Ammon's horn (tissue), 1 donor: ENCODE measurements at places on chromosomes 7 and 10.

DNA sequence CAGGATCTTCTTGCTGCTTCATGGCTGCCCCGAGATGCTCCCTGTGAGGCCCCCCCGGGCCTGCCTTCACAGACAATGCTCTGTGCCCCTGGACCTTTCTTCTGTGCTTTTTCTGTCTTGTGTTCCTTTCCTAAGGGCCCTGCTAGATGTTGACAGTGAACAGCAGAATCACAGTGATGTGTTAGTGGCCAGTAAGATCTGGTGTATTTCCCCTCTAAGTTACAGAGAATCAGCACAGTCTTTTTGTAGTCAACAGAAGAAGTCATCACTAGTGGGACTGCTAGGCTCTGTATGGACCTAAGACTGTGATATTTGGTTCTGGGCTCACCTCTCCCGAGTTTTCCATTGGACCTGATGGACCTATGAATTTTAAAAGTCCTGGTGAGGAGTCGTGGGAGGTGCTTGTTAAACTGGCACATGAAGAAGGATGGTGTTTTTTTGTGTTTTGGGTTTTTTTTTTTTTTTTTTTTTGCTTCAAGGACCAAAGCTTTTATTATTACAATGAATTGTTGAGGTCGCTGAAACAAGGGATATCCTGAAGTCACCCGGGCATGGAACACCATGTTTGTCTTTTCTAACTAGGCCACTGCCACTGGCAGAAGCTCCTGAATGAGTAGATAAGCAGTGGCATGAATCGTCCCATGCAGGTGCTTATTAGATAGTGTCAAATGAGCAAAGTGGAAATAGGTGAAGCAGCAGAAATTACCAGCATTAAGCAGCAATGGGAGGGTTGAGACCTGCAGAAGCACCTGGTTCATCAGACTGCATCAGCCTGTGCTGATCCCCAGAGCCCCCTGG lies 194.8 kb downstream of the CELF2 start:
- DNase-seq: no peak

- no peak for DNase-seq
Observed at GRCh38 chr10:21757185-21757901, 223.3 kb downstream of the MLLT10 start.

DNA sequence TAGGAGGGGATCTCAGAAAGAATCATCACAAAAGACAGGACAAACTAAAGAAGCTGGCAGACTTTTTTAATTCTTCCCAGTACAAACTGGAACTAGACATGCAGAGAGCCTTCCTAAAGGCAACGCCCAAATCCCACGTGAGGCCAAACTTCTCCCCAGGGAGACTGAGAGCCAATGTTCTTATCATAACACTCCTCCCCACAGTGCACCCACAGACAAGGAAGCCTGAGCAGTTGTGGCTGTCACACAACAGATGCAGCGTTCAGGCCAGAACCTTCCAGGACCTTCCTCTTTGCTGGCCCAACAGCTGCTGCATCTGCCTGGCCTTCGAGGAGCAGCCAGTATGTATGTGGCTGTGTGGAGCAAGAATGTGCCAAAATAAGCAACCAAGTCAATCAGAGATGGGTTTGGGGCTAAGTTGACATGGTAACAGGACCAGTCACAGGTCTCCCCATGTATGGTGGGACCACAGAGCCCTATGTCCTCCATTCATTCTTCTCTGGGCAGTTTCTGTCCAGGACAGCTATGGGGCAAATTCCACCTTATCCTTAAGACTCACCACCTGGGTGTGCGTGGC lies 34.9 kb downstream of the SRPK2 start:
- DNase-seq: peak; percentile 33

- DNase-seq: no peak
Observed at GRCh38 chr10:128729910-128730420, 603.7 kb upstream of the MKI67 start.

- no peak for DNase-seq
Observed at GRCh38 chr7:6167587-6168476, 104.6 kb downstream of the CYTH3 start.

DNA sequence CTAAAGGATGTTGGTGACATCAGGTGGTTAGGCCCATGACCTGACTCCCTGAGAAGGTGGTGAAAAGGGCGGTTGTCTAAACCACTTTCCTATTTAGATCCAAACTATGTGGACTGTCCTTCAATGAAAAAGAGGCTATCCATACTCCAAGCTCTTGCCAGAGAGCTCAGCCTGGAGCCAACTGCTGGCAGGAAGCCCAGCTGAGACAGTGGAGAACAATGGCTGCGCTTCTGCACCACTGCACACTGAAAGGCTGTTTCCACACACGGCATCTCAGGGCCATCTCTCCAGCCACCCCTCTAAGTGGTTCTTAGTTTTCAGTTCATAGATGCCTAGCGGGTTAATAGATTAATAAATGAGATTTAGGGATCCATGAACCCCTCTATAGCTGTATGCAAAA lies 488.8 kb upstream of the ZMIZ1 start:
- peak; percentile 94 for DNase-seq

DNA sequence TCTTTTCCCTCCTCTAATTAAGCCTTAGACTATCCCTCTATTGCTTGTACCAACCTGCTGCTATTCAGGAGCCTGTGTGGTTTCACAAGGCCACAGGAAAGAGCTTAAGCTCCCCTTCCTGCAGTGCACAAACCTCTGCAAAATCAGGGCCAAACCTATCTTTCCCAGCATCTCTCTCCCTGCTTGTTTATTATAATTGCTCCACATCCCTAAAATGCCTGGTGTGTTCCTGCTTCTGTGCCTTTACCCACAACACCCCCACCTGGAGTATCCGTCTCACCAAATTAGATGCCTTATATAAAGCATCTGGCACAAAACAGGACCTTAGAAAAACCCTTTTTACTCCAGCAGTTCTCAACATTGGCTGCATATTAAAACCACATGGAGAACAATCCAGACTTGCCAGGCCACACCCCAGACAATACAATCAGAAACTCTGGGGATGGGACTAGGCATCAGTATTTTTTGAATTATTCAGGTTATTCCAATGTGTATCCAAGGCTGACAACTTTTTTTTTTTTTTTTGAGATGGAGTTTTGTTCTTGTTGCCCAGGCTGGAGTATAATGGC lies 16.7 kb downstream of the SEC31B start:
- DNase-seq: no peak

DNA sequence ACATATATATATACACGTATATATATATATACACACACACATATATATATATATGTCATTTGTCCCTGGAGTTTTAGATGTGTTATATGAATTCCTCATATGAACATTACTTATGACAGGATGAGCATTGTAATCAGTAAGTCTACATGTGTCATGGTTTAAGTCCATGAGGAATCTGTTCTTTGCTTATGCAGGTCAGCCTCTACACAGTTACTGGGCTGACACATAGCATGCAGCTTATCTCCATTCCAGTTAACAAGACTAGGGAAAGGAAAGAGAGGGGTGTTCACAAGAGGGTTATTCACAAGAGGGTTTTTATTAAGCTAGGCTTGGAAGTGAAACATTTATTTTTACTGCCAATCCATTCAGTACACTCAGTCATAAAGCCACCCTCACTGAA lies 226.7 kb downstream of the SNX13 start:
- no peak for DNase-seq

DNA sequence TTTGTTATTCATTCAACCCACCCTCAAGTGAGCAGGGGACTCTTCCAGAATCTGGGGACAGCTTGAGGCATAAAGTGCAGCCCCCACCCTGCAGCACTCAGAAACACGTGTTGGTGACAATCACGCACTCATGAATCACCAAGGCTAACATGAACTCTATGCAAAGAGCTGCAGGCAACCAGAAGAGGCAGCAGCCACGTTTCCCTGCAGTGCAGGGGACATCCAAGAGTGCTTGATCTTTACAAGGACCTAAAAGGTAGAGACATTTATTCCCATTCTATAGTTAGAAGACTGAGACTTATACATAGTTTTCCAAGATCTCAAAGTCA lies 135.2 kb upstream of the GDF10 start:
- no peak for DNase-seq
